Upper lobe of right lung (tissue), 1 donor: ENCODE measurements at places on chromosomes 16 and 17. TPM values are rescaled to one million over a fixed set of nuclear protein-coding genes. Genes with fewer than 3 reads are reported as not detected.

- no peak for DNase-seq
Observed at GRCh38 chr16:66569827-66570405, 3.7 kb downstream of the CMTM1 start.

Gene AATK
- total RNA-seq, result 72.5 TPM

DNA sequence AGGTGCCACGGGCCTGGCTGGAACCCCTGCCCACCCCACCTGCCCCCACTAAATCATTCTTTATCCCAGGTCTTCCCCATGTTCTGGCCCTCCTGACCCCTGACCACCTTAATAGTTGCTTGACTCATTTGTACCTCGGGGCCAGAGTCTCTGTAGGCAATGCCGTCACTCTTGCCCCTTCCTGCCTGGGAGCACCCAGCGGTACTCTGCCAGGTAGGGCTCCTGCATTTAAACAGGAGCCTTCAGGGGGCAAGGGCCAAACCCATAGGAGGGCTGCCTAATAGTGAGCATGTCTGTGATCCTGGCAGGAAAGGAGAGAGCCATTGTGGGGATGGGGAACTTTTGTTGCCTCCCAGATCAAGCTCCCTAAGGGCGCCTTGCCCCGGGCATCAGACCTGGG lies 8.8 kb upstream of the ITGA3 start:
- DNase-seq, result no peak

Gene NPW
- not detected for total RNA-seq

- DNase-seq, result no peak
Observed at GRCh38 chr17:27947005-27947406, 53.8 kb upstream of the LYRM9 start.

Gene METTL9
- 84.0 TPM for total RNA-seq

DNA sequence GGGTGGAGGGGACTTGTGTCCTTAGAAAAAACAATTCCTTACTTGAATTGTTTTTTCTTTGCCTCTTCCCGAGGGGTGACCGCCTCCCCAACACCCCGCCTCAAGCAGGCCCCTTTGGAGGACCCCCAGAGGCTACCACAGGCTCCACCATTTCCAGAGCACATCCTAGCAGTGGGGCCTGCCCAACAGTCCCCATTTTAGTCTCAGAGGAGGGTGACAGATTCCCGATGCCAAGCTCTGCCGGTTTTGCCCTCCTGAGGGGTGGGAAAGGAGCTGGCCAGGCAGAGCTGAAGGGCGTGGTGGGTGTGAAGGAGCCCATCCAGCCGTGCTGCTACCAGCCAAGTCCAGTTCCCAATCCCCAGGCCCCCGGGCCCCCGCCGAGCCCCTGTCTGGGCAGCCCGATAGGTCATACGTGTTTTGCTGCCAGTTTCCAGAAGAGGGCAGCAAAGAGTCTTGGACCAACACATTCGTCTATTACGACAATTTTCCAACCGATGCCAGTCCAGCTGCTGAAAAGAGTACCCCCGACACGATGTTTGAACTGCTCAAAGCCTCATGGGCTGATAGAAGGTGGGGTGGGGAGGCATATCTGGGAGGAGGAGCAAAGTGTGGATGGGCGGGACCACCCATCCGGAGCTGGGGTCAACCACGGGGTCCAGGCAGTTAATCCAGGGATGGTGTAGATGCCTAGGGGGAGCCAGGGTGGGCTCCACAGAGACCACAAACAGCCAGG lies 18.8 kb upstream of the GAA start:
- no peak for DNase-seq

DNA sequence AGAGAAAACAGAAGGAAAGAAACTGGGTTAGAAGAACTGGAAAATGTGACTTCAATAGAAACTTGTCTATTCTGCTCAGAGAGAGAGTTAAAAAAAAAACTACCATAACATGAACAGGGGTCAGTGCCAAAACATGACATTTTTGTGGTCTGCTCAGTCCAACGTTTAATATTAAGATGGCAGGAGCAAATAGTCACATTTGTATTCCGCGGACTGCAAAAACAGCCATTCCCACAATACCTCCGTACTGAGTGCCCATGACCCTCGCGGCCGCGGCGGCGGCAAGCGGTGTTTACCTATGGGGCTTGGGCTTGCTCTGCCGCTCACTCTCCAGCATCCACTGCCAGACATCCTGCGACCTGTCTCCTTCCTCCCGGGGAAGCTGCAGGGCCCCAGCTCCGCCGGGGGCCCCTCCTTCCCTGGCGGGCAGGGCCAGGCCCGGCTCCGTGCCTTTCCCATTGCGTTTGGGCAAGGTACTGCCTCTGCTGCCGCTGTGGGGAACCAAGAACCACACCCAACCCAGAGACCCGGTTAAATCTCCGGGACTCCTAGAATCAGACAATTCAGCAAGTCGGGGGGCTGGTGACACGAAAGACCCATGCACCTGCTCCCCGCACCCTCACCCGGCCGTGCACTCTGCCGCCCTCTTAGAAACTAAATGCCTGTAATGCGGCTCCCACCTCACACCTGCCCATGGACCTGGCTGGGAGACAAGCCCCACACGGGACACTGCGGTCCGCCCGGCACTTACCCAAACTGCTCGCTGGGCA lies 24.7 kb downstream of the AXIN2 start:
- no peak for DNase-seq

GRCh38 chr16:3578610-3579551 lies 1.7 kb upstream of the NLRC3 start:
- DNase-seq, result no peak

Gene RNF167
- 92.9 TPM for total RNA-seq
